ENCODE measurements at places on chromosomes 3 and 15. TPM values are rescaled to one million over a fixed set of nuclear protein-coding genes. Genes with fewer than 3 reads are reported as not detected.

GRCh38 chr3:81095956-81096355 lies 665.5 kb downstream of the GBE1 start:
- DNase-seq: no peak

DNA sequence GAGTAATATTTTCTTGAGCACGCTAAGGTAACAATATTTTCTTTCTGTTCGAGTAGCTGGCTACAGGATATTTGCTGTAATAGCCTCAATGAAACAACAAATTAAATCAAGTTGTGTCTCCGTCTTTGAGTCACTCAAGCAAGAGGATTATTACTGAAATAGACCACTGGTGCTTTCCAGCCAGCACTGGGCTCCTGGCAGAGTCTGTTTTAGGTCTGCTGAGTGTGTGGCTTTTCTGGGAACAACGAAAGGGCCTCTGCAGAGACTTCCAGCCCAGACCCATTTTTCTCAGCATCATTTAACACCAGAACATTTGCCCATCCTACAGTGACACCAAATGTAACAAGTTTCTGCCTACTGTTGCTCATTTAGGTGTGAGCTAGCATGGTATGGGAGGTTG lies 652.9 kb downstream of the MAGI1 start:
- no peak for DNase-seq

DNA sequence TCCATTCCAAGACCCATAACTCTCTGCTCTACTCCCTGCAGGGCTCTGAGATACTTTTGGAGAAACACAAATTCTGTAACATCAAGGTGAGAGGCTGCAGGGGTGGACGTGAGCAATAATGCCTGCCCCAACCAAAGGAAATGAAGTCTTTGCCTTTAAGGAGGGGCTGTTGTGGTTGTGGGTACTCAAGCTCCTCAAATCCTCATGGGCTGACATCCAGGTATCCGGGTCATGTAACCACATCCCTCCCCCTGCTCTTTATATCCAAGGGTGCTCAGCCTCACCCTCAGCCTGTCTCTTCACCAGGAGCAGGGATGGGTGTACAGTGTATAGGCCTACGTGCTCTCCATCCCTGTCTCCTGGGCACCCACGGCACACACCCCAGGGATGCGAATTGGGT lies 32.3 kb downstream of the NOX5 start:
- DNase-seq: no peak

DNA sequence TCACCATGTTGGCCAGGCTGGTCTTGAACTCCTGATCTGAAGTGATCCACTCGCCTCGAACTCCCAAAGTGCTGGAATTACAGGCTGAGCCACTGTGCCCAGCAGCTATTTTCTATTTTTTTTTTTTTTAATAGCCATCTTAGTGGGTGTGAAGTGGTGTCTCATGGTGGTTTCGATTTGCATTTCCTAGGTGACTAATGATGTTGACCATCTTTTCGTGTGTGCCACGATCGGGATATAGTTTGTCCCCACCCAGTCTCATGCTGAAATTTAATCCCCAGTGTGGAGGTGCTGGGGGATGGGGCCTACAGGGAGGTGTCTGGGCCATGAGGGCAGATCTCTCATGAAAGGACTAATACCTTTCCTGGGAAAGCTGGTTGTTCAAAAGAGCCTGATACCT lies 41.8 kb upstream of the MUC13 start:
- no peak for DNase-seq

DNA sequence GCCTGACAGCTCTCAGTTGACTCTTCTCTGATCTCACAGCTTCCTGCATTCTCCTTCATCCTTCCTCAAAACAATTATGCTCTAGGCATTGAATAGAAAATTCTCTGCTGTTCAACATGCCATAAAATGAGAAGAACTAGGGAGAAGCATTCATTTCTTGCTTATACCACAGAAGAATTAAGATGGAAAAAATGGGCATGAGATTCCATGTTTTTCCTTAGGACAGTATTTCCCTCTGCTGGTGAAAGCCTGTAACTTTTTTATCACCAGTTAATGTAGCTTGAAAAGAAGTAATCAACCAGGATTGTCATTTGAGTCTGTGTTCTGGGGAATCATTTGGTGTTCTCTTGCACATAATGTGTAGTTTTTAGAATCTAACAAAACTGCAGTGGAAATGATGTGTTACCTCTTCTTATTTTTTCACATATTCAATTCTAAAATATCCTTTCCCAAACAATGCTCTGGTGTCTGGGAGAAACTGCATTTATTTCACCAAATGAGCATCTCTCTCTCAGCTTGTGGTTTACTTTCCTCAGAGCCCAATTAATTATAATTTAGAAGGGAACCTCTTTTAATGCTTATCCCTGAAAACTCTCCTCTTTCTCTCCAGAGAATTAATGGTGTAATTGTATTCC lies 92.8 kb upstream of the DCBLD2 start:
- no peak for DNase-seq

- no peak for DNase-seq
These were observed 32.4 kb downstream of the IQGAP1 start for GRCh38 chr15:90420451-90420850.

DNA sequence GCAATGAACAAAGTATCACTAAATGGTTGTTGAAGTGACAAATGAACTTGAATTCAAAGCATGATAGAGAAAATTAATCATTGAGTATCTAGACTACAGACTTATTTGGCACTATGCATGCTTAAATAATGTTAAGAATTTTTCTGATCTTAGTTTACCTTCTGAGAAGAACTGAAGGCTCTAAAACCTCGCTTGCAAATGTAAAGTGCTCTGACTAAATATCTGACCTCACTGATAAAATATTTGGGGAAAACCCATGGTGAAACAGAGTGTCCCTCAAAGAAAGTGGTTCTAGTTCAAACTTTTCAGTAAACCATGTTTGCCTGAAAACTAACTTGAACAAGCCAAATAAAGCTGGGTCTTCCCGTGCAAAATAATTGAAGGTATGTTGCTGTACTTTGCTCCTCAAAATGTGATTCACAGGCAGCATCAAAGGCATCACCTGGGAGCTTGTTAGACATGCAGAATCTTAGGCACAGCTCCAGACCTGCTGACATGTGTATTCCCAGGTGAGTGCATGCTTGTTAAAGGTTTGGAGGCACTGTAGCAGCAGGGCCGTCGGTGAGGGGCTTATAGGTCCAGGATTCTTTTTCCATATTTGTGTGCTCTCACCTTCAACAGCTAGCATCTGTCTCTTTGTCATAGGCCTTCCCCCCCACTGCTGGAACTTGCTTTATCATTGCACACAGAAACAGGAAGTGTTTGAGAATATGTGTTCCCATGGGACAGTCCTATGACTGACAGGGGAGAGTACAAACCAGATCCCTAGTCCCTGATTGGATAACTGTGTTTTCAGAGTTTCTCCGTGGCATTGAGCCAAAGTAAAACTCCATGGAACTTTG lies 524.2 kb upstream of the LMCD1 start:
- DNase-seq: no peak

DNA sequence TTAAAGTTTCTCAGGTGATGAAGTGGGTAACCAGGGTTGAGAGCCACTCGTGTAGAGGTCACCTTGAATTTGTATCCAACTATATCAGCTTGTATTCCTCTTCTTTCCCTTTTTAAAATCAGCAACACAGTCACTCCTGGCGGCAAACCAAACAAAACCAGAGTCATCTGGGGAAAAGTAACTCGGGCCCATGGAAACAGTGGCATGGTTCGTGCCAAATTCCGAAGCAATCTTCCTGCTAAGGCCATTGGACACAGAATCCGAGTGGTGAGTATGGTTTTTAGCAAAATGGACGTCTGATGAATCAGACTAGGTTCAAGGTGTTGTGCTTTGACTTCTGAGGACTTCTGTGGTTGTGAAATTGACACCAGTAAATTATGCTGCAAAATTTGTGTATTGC lies 3.9 kb downstream of the RPL35A start:
- no peak for DNase-seq

- no peak for DNase-seq
These were observed 4.4 kb upstream of the MAPK6 start for GRCh38 chr15:52014616-52015015.

GRCh38 chr15:93283854-93284253 lies 194.8 kb upstream of the RGMA start:
- DNase-seq: no peak

- DNase-seq: no peak
These were observed 54.5 kb upstream of the GOLGA6B start for GRCh38 chr15:72599855-72600464.

DNA sequence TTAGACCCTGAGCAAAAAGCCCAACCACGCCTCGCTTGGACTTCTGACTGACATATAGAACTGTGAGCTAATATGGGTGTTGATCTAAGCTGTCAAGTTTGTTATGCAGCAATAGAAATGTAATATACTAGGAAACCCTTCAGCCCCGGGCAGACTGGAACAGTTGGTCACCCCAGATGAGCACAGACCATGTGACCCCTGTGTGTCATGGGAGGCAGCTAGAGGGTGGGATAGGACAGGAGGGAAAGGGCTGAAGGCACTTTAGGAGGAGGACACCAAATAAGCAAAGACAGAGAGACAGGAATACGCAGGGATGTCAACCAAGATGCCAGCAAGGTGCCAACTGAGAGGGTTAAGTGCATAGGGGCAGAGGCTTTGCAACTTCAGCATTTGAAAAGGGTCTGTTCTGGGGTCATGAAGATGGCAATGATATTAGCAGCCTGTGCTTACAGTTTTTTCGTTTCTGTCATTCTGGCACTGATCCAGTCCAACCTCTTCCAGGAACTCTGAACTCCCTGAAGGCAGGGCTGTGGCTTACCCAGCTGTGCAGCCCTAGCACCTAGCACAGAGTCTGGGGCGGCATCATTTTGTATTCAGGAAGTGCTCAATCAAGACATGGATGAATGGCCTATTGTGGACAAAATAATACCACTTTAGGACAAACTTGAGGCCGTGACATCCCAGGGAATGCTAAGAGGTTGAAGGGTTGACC lies 51.4 kb downstream of the HES1 start:
- DNase-seq: no peak

GRCh38 chr3:51361746-51362145 lies 23.3 kb upstream of the MANF start:
- DNase-seq: no peak

DNA sequence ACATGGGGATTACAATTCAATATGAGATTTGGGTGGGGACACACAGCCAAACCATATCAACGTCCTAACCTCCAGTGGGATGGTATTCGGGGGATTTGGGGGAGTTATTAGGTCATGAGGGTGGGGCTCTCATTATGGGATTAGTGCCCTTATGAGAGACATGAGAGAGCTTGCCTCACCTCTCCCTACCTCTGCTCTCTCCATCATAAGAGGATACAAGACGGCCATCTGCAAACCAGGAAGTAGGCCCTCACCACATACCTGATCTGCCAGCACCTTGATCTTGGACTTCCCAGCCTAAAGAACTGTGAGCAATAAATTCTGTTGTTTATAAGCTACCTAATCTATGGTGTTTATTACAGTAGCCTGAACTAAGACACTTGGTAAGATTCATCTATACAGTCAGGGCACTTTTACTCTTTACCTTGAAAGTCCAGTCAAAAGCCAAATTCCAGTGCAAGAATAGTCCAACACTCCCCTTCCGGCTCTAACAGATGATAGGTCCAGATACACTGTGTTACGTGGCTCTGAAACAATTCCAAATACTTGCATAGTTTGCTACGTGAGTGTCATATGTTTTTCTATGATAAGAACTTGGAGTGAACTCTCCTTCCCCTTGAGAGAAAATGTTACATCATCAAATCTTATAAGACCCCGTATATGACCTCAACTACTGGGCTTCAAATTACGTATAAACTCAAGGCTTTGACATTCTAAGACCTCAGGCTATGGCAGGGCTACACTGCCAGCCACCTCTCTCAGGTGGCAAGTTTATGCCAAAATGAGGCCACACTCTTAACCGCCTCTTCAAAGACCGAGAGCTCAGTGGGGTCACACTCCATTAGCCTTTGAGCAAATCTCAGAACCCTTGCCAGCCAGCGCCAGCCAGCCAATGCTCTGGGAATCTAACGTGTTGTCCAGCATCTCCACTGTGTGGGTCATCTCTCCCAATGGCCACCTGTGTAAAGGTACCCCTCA lies 129.9 kb downstream of the XXYLT1 start:
- DNase-seq: no peak

- no peak for DNase-seq
These were observed 145.4 kb upstream of the PROK2 start for GRCh38 chr3:71930056-71930991.

- DNase-seq: no peak
These were observed 283.7 kb upstream of the GBE1 start for GRCh38 chr3:82044930-82045705.

- DNase-seq: no peak
These were observed 61.5 kb upstream of the FNDC3B start for GRCh38 chr3:171977860-171978259.

DNA sequence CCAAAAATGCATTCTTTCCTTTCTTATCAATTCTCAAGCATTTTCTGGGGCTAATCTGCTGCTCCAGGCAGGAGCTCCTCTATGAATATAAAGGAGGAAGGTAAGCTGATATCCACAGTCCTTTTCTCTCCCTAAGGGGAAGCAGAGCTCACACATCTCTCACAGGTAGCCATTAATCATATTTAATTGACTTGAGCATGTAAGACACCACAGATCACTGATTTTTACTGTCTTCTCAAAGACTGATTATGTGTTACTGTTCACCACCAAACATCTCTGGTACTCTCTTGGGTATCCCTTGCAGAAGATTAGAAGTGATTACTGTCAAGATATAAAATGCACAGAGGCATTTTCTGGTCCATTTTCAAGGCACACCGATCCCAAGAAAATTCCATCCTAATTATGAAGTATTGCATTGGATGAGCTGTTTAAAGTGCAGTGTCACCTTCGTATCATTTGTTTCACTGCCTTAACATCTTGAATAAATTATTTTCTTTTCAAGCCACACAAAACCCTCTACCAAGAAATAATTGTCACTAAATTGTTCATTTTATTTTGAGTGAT lies 100.7 kb downstream of the ARPP21 start:
- no peak for DNase-seq

GRCh38 chr3:49554633-49555265 lies 472 bp downstream of the BSN start:
- no peak for DNase-seq

GRCh38 chr15:99618941-99619411 lies 53.2 kb downstream of the MEF2A start:
- DNase-seq: no peak

DNA sequence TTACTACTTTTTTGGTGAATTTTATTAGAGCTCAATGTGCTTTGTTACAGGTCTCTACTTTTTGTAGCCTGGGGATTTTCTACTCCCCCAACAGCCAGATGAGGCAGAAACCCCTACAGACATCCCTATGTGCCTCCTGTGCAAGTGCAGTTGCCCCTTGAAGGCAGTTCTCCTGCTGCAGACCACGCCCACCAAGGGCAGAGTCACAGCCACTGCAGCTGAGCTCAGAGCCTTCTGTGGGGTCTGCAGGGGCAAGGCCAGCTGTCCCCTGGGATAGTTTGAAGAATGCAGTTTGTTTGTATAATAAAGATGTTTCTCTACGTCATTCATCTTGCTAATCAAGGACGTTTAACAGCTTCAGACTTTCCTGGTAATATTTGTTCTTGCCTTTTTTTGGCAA lies 76.8 kb downstream of the NPAP1 start:
- DNase-seq: no peak

CASR gene
- total RNA-seq: 0.19 TPM

COPG1 gene
- 93.6 TPM for total RNA-seq

SETD2 gene
- 59.5 TPM for total RNA-seq

CEMIP gene
- total RNA-seq: 13.5 TPM

PPIP5K1 gene
- total RNA-seq: 24.2 TPM

B3GALNT1 gene
- total RNA-seq: 5.4 TPM

CD276 gene
- total RNA-seq: 17.0 TPM

FRG2C gene
- total RNA-seq: not detected

SNX1 gene
- total RNA-seq: 39.9 TPM

Measured in esophagus squamous epithelium (tissue), 5 donors.